ENCODE measurements at places on chromosomes 16 and 17.
A peak's percentile ranks its signal among the peaks of the same experiment; 100 is the strongest.

GRCh38 chr16:58639230-58639629 is 9.6 kb upstream of the CNOT1 start:
- no peak for DNase-seq

- DNase-seq, result no peak
Measured at GRCh38 chr16:53061256-53061655, 6.5 kb downstream of the CHD9 start.

GRCh38 chr17:66978514-66979061 is 14.1 kb downstream of the CACNG4 start:
- no peak for DNase-seq

- no peak for DNase-seq
Measured at GRCh38 chr16:57413301-57413730, 8.7 kb downstream of the CCL17 start.

DNA sequence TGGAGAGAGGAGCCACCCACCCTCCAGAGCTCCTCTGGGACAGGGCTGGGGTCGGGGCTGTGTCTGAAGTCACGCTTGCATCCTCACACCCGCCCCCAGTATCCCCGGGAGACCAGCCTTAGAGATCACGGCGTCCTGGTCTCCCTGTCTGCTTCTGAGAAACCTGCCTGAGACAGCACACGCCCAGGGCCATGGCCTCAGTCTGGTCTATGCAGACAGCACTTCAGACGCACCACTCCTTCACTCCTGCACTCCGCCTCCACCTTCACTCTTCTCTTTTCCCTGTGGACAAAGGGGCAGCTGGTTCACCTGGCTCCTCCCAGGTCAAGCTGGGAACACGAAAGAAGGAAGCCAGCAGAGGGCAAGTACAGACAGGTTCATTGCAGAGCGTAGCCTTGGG is 248.0 kb upstream of the GSE1 start:
- no peak for DNase-seq

DNA sequence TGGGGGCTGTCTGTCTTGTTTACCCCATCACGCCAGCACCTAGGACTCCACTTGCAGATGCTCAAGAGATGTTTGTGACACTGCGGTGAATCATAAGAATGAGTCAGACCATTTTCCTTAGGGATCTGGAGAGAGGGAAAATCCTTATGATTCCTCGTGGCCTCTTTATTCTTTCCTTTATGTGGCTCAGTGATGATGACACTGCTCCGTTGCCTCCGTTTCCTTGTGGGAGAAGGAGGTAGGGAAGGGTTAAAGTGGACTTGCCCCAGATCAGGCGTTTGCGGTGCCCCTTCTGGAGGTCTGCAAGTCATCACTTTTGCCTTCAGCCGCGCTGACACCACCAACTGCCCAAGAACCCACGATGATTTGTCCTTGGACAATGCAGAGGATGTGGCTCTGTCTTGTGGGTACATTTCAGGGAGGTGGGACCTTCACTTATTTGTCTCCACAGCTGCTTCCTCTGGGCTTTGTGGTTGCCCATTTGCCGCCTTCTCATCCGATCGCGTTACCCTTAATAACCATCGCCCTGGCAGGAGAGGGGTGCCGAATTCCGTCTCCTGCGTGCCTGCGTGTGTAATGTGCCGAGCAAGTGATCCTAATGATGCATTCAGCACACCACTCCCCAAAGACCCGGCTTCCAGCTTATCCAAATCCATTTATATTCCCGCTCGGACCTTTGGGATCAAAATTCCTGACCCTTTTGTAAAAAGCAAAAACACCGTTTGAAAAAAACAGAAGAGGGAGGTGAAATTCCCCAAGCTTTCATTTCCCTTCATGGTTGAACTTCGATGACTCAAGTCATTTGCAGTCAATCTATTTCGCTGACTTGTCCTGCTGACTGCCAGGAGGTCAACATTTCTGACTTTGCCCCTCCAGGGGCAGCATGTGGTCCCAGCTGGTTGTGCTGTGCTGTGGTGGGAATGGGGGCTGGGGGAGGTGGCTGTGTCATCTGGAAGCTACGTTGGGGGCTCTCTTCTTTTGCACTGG is 87.2 kb upstream of the IRX3 start:
- DNase-seq, result no peak

DNA sequence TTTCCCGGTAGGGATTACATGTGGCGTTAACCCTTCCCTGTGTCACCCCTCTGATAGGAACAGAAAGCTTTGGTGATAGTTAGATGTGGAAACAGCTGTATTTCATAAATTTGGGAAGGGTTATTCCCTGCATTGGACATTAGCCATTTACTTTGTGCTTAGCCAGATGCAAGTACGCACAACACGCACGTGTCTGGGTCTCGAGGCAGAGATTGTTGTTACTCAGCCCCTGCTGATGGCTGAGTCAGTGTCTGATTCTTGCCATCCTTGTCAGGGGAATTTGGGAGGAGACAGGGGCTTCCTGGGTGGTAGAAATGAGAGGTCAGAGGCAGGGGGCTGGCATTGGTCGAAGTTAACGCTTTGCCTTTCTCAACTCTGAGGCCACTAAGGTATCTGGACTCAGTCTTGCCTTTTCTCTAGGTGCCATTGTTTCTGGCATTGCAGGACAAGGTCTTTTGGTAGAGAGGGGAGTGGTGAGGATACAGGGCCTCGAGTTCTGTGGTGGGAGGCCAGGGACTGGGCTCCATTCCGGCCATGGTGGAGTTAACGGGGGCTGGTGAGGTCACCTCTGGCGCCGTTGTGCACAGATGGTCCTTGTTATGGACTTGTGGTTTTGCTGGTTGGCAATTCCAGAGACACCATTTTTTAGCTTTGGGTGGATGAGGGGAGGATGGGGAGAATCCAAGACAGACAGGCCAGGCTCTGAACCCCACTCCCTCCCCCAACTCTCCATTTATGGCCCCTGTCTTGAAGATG is 8.2 kb downstream of the MMP2 start:
- no peak for DNase-seq

DNA sequence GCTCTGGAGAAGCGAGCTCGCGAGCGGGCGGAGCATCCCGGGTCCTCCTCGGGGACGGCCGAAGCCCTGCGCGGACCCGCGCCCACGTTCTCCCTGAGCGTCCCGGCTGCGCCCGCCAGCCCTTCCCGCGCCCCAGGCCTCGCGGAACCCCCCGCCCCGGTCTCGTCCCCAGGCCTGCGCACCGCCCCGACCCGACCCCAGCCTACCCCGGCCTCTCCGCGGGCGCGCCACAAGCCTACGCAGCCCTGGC is 159 bp downstream of the USP36 start:
- DNase-seq, result no peak

- DNase-seq, result no peak
Measured at GRCh38 chr16:87417528-87417910, 25.4 kb downstream of the MAP1LC3B start.

- DNase-seq, result no peak
Measured at GRCh38 chr16:3553138-3553923, 23.9 kb downstream of the NLRC3 start.

DNA sequence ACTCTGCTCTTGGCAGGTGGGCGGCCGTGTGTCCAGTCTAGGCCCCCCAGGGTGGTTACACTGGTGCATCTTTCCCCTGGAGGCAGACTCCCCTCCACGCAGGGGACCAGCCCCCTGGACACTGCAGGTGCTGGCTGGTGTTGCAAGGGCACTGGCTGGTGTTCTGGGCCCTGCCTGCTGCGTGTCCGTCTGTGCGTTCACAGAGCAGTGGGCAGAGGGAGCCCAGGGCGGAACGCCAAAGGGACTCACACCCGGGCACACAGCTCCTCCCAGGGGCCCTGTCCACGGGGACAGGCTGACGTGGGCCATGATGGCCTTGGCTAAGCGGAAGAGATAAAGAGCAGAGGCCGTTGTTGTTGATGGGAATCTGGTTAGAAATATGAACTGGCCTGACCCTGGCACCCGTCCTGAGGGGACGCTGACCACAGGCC is 27.3 kb downstream of the ACSF3 start:
- DNase-seq, result no peak

GRCh38 chr17:28912938-28913333 is 10.1 kb upstream of the DHRS13 start:
- DNase-seq, result no peak

GRCh38 chr16:14564861-14565687 is 65.0 kb downstream of the PARN start:
- DNase-seq, result no peak

GRCh38 chr17:57035971-57036481 is 49.0 kb upstream of the AKAP1 start:
- no peak for DNase-seq

DNA sequence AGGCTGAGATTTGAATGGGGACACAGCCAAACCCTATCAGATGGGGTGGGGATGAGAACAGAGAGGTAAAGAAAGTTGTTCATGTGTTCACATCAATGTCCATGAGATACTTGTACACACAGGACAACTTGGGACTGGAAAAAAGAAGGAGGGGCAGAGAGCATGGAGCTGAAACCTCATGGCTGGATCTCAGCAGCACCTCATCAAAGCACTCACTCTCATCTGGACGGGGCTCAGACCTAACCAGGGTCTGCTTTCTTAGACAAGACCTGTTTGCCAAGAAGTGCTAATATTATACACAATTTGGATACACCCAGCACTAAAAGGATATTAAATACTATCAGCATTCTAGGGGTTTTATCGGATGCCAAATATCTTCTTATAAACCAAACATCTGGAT is 399.8 kb downstream of the SLC39A11 start:
- no peak for DNase-seq

- no peak for DNase-seq
Measured at GRCh38 chr17:4616476-4616875, 25.0 kb downstream of the ALOX15 start.

- DNase-seq, result no peak
Measured at GRCh38 chr16:85412911-85413520, 200.1 kb upstream of the GSE1 start.

DNA sequence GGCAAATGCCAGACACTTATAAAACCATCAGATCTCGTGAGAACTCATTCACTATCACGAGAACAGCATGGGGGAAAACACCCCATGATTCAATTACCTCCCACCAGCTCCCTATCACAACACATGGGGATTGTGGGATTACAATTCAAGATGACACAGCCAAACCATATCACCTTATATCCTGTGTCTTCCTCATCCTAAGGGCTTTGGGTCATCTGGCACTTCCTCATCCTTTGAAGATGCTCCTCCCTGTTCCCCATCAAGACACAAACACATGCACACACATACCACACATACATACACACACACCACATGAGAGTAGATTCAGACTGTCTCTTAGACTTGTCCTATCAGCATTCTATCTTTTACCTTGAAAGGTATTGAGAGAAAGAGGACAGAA is 2.8 kb upstream of the PMFBP1 start:
- DNase-seq, result no peak

- no peak for DNase-seq
Measured at GRCh38 chr17:46948544-46948943, 25.6 kb downstream of the GOSR2 start.

DNA sequence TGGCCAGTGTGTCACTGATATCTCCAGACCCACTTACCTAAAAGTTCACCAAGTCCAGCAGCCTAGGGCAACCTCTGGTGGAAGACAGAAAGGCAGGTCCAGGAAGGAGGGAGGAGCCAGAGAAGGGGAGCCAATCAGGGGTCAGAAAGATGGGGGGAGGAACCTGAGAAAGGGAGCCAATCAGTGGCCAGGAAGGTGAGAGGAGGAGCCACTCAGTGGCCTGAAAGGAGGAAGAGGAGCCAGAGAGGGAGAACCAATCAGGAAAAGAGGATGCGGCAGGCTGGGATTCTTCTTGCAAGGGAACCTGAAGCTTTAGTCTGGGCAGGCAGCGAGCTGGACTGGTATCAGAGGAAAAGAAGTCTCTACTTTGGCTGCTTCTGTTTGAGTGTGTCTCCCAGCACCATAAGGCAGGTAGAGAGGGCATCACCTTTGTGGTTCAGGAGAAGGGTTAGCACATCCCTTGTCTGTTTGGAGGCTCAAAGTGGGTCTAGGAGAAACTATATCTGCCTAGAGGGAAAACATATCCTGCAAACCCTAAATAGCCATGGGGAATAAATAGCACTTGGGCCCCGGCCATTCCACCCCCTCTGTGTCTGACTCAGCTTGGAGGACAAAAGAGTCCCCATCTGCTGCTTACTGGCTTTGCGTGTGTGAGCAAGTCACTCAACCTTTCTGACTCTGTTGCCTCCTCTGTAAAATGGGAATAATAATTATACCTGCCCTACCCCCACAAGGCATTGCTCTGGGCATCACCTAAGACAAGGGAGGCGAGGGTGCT is 43.4 kb upstream of the CRHR1 start:
- DNase-seq, result peak; percentile 61

DNA sequence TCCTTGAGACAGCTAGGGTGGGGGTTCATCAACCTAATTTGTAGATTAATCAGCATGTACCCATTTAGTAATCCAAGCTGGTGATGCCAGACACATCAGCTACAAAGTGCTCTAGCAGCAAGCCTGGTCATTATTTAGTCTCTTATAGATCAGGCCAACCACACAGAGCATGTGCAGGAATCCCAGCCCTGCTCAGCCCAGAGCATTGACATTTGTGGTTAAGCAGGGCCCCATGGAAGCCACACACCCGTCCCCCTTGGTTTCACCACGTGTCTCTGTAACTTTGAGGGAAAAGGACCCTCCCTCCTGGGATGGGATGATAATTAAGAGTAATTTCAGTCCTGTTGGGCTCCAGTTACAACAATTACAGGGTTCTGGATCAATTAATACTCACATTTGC is 268.8 kb upstream of the RPL38 start:
- DNase-seq, result no peak

DNA sequence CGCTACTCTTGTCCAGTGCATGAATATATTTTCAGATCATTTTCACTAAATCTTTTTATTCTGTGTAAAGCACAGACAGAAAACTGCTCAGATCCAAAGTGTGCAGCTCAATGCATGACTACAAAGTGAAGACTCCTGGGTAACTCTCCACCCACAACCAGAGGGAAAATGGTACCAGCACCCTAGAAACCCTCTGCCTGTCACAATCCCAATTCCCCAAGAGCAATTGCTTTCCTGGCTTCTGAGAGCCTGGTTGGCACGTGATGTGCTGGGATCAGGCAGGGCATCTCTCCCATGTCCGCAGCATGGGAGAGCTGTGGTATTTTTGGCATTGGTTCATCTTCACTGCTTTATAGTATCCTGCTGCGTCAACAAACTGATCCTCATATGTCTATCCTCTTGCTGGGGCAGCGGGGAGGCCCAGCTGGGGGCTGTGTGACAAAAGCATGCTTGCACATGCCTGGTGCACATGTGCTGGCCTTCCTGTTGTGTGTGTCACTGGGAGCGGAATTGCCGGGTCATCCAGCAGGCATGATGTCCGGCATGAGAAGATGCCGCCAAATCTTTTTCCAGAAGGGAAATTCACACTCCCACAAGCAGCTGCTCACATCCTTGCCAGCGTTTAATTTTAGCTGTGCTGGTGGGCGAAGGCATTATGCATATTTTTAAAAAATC is 278.9 kb upstream of the FOXF1 start:
- DNase-seq, result peak; percentile 64

GRCh38 chr17:49887086-49887743 is 39.3 kb upstream of the TAC4 start:
- no peak for DNase-seq

Data from putamen (tissue), 1 donor.